ENCODE measurements at places on chromosomes 1 and 21.
A peak's percentile ranks its signal among the peaks of the same experiment; 100 is the strongest.

GRCh38 chr1:218259800-218260199 lies 25.3 kb upstream of the RRP15 start:
- no peak for DNase-seq

- DNase-seq, result no peak
Measured at GRCh38 chr1:245332513-245332912, 177.7 kb downstream of the KIF26B start.

DNA sequence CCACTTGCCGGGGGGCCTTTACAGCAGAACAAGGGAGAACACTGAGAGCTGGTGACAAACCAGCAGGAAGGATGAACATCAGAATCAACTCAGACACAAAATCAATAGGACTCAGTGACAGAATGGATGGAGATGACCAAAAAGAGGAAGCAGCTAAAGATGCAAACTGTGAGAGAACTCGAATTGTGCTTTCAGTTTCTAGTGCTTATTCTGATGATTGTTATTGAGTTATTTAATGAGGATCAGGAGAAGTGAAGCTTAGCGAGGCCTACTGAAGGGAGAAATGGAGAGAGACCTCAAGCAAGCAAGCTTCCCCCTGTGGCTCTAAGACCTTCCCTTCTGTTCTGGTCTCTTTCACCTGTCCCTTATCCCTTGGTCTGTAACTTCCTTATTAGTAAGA lies 30.3 kb upstream of the TMEM125 start:
- peak; percentile 49 for DNase-seq

DNA sequence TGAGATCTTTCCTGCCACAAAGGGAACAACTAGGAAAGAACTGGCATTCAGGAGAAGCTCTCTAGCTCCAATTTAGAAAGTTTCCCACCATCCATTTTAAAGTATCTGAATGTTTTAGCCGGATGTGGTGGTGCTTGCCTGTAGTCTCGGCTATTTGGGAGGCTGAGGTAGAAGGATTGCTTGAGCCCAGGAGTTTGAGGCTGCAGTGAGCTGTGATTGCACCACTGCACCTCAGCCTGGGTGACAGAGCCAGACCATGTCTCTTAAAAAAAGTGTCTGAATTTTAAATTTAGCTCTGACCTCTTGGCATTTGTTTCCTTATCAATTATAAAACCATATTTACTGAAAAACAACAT lies 67.2 kb downstream of the RPAP2 start:
- no peak for DNase-seq

Measured in bone marrow (tissue), 2 donors.